NCI-H69 (cell line): ENCODE measurements at places on chromosomes 4 and X.

DNA sequence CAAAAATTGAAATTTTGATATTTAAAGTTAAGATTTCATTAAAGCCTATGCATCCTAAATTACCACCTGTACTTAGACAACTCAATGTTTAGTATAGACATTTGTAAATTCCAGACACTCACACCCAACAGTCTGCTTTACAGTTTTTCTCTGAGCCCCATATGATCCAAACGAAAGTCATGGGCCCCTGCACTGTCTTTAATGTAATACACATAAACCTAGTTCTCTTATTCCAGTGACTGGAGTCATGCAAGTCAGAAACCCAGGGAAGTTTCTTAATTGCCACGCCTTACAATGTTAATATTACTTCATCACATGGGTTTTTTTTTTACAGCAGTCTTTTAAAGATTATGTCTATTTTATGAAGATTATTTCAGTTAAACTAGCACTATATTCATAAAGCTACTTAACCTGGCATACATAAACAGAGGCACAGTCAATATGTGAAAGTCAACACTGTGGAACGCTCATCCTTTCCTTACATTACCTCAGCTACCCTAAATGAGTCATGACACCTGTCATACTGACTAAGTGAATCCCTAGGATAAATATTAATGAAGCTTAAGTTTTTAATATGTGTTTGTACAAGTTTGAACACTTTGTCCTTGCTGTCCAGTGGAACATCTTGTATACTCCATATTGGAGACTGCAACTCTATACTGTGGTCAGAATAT lies 67.7 kb upstream of the H2AZ1 start:
- no peak for DNase-seq

DNA sequence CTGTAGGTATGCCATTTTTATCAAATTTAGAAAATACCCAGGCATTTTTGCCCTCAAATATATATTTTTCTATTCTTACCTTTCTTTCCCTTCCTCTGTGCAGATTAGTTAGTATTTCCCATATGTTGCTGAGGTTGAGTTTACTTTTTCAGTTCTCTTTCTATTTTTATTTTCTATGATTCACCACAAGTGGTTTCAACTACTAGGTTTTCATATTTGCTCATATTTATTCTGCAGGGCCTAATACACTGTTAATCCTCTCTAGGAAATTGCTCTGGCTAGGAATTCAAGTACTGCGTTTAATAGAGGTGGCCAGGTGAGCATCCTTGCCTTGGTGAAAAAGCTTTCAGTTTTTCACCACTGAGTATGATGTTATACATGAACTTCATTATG lies 1535.3 kb upstream of the PCDH10 start:
- DNase-seq, result no peak

DNA sequence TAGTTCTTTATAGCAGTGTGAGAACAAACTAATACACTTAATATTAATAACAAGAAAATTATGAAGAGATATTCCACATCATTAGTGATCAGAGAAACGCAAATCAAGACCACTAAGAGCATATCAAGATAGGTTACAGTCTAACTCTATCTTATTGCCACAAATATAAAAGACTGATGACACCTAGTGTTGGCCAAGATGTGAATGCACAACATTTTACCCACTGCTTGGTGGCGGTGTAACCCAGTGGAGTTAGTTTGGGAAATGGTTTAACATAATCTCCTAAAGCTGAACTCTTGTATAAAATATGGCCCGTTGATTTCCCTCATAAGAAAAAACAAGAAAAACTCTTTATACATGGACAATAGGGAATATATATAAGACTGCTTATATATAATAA lies 92.4 kb downstream of the SLITRK2 start:
- DNase-seq, result no peak

DNA sequence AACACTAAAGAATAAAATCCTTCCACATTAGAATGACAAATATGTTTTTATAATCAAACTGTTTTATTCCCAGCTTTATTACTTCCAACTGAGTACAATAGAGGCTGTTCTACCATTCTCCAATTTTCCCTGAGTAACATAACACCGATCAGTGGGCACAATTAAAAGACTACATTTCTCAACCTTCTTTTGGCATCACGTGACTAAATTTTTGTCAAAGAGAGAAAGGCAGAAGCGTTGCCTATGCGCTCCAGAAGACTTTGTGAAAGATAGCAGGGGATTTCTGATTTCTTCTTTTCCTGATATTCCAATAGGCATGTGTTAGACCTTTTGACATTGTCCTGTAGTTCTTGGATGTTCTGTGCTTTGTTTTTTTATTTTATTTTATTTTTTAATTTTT lies 1705.6 kb upstream of the PCDH7 start:
- no peak for DNase-seq

DNA sequence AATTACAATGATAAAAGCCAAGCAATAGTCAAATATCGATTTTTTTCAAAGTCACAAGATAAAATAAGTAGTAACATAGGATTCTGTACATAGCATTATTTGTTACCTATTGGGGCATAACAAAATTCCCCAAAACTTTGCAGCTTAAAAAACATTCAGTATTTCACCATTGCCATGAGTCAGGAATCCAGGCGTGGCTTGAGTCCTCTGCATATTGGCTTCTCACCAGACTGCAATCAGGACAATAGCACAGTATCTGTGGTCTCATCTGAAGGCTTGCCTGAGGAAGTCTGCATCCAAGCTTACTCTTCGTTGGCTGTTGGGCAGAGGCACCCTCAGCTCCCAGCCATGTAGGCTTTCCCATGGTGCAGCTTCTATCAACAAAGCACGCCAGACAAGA lies 6.2 kb upstream of the CTBP1 start:
- no peak for DNase-seq

GRCh38 chr4:123836851-123837595 lies 440.4 kb downstream of the SPRY1 start:
- DNase-seq, result no peak

- DNase-seq, result no peak
Observed at GRCh38 chr4:36609661-36610060, 328.2 kb downstream of the DTHD1 start.

DNA sequence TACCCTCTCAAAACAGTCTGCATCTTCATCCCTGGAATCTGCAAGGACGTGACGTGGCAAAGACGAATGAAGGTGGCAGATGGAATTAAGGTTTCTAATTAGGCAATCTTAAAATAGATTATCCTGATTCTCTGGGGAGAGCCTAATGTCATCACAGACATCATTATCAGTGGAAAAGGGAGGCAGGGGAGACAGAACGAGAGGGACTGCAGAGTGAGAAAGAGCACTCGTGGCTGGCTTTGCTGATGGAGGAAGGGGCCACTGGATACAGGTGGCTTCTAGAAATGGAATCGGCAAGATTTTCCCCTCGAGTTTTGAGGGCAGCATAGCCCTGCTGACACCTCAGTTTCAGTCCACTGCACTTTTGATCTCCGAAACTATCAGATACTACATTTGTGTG lies 110.6 kb downstream of the ASMT start:
- DNase-seq, result no peak

DNA sequence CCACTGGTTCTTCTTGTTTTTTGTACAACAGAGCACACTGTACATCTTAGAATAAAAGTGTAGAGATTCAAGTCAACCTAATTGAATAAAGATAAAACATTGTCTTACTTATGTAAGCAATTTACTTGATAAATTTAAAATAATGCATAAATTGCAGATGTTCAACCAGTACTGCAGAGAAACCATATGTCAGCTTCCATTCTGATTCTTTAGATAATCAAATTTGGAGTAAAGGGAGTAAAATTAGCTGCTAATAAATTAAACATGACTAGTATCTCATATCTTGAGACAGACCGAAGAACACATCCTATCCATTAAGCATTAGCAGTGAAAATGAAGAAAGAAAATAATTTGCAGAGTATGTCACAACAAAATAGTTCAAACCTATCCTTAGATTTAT lies 261.2 kb downstream of the GASK1B start:
- no peak for DNase-seq

GRCh38 chr4:8534129-8534528 lies 46.1 kb upstream of the GPR78 start:
- no peak for DNase-seq

DNA sequence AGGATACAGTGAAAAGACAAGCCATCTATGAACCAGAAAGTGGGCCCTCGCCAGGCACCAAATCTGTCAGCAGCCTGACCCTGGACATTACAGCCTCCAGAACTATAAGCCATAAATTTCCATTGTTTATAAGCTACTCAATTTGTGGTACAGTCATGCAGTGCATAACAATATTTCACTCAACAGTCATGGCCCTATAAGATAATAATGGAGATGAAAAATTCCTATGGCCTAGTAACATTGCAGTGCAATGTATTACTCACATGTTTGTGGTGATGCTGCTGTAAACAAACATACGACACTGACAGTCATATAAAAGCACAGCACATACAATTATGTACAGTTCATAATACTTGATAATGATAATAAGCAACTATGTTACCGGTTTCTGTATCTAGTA lies 17.1 kb upstream of the TLR1 start:
- DNase-seq, result no peak

DNA sequence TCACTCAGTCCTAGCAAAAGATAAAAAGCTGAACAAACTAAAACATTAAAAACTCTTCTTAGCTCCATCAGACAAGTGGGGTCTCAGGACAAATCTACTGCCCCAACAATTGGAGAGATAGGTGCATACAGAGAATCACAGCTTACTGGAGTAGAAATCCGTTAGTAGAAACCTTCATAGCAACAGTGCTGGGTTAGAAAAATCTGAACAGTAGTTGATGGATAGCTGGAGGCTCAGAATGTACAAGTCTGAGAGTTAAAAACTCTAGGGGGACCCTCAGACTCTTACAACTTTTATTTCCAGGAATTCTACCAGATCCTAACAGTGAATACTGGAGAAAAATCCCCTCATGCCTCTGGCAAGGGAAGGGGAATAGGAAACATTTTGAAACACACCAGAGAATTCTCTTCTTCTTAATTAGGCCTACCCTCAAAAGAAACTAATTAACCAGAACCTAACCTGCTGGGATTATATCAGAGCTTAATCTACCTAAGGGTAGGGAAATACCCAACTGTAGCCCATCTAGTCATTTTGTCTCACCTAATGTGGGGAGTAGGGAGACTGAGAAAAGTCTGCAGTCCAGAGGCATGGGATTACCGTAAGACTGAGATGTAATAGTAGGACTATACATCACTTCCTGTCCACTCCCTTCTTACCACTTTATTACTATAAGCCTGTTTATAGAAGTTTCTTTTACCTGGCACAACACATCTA lies 165.0 kb upstream of the CTSO start:
- no peak for DNase-seq

DNA sequence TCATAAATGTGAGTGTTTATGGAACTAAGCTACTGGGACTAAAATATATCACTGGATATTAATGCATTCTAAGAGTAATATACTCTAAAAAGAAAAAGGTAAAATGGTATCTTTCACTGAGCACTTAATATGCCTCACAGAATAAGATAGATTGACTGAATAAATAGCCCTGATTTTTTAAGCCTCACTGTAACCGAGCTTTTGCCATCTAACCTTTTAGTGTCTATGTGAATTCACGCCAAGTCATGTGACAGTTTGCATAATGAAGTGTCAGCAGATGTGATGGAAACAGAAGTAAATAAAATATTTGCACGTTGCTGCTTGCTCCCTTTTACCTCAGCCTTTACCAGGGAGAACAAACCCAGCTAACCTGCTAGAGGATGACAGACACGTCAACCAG lies 119.7 kb upstream of the NWD2 start:
- DNase-seq, result no peak

DNA sequence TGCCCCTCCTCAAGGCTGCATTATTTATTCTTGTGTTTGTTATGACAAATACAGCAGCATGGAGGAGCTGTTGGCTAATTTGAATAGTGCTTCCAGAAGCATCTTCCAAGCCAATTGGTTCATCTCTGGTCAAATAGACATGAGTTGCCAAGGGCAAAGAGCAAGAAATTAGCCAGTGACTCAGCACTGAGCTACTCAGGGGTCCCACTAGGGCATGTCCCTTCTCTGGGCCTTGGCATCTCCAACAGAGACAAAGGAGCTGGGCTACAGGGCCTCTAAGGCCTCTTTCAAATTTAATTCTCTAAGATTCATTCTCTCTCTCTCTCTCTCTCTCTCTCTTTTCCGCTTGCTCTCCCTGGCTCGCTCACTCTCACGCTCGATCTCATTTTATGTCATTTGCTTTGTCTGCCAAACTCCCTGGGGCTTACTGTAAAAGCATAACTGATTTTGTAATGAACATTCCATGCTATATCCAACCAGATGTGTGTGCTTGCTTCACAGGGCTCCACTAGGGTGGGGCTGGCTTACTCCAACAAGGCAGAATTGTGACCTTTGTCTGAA lies 86.7 kb upstream of the MAGEA4 start:
- peak; percentile 0 for DNase-seq

DNA sequence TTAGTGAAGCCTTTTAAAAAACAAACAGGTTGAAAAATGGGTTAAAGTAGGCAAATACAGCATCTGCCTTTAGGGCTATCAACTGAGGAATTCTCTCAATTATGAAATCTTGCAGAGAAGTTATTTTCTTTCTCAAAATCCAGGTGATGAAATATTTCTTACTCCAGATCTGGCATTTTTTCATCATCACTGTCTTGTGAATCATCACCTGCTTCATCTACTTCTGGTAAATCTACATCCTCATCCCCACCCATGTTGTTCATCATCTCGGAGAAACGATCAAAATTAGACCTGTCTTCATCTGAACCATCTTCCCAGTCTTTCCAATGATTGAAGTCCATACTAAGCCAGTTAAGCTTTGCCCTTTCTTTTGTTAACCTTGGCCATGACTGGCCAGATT lies 33.3 kb upstream of the HPF1 start:
- no peak for DNase-seq

DNA sequence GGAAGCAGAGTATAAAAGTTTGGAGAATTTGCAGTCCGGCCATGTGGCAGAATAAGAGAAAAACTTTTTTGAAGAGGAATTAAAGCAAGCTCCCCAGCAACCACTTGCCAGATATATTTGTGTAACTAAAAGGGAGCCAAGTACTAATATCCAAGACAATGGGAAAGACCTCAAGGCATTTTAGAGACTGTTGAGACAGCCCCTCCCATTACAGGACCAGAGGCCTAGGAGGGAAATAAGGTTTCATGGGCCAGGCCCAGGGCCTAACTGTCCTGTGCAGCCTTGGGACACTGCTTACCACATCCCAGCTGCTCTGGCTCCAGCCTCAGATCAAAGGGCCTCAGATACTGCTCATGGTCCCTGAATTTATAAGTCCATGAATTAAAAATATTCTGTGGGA lies 659.4 kb downstream of the PCDH19 start:
- DNase-seq, result no peak

GRCh38 chr4:74038425-74039314 lies at the start of gene CXCL3:
Gene CXCL3 (minus strand): TSS chr4:74038689. CDS start chr4:74038611, 78 bp downstream.
- DNase-seq, result peak; percentile 6

GRCh38 chr4:1055721-1056590 lies 44.5 kb downstream of the FGFRL1 start:
- peak; percentile 28 for DNase-seq

- DNase-seq, result no peak
Observed at GRCh38 chr4:1060621-1061020, 49.2 kb downstream of the FGFRL1 start.

DNA sequence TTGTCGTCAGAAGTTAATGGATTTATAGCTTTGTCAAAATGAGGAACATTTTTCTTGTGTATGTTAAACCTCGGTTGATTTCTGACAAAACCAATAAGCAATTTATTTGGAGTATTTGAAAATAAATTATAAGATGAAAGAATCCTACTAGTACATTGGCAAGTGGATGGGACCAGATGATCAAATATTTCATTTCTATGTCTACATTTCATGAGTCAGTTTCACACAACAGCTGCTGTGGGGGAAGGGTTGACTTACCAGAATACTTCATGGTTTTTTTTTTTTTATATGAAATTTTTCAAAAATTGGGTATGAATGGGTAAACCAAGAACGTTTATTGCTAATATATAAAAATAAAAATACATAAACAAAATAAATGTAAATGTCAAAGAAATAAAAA lies 39.4 kb downstream of the RAPGEF2 start:
- peak; percentile 32 for DNase-seq
